Right ventricle myocardium superior (tissue), 1 donor: ENCODE measurements at places on chromosomes 16 and 17. TPM values are rescaled to one million over a fixed set of nuclear protein-coding genes. Genes with fewer than 3 reads are reported as not detected.
A peak's percentile ranks its signal among the peaks of the same experiment; 100 is the strongest.

FAM20A gene
- total RNA-seq = 5.0 TPM

DNA sequence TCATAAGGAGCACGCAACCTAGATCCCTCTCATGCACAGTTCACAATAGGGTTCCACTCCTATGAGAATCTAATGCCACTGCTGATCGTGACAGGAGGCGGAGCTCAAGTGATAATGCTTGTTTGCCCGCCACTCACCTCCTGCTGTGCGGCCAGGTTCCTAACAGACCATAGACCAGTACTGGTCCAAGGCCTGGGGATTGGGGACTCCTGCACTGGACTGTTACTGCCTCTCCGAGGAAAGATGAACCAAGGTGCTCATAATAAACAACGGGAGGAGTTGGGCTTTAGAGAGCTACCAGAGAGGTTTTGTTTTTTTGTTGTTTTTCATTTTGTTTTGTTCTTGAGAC is 58.2 kb downstream of the TK2 start:
- DNase-seq = no peak

- peak; percentile 68 for DNase-seq
Observed at GRCh38 chr16:16042076-16042475, 92.7 kb downstream of the ABCC1 start.

MAPT gene
- total RNA-seq = 37.7 TPM

ZNF205 gene
- 6.9 TPM for total RNA-seq

DNA sequence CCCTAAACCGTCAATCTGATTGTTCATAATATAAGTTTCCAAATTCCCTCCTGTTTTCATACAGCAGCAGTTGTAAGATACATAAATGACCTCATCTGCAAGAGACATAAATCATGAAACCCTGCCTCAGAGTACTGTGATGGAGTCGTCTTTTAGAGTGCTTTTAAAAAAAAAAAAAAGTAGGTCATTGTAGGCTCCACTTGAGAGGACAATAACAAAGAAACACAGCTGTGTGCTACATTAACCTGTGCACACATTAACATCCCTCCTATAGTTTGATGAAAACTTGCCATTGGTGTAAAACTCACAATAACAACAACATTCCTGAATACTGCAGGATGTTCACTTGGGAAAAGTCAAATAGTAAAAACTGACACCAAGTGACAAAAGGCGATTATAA is 56.5 kb downstream of the XPO6 start:
- DNase-seq = no peak

DNA sequence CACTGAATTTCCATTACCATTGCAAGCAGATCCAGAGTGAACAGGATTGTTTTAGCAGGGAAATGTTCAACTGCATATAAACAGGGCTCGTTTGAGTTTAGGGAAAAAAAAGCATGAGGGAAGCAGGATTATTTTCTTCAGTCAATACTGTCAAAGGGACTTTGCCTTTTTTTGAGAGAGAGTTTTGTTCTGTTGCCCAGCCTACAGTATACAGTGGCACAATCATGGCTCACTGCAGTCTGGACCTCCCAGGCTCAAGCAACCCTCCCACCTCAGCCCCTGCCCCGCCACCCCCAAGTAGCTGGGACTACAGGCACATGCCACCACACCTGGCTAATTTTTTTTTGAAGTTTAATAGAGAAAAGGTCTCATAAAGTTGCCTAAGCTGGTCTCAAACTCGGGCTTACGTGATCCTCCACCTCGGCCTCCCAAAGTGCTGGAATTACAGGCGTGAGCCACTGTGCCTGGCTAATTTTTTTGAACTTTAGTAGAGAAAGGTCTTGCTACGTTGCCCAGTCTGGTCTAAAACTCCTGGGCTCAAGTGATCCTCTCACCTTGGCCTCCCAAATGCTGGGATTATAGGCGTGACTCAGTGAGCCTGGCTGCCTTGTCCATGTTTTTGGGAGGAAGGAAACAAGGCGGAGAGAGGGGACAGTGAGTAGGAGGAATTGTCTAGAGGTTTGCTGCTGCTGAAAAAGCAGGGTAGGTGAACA is 14.8 kb downstream of the PKD1L3 start:
- no peak for DNase-seq

DNA sequence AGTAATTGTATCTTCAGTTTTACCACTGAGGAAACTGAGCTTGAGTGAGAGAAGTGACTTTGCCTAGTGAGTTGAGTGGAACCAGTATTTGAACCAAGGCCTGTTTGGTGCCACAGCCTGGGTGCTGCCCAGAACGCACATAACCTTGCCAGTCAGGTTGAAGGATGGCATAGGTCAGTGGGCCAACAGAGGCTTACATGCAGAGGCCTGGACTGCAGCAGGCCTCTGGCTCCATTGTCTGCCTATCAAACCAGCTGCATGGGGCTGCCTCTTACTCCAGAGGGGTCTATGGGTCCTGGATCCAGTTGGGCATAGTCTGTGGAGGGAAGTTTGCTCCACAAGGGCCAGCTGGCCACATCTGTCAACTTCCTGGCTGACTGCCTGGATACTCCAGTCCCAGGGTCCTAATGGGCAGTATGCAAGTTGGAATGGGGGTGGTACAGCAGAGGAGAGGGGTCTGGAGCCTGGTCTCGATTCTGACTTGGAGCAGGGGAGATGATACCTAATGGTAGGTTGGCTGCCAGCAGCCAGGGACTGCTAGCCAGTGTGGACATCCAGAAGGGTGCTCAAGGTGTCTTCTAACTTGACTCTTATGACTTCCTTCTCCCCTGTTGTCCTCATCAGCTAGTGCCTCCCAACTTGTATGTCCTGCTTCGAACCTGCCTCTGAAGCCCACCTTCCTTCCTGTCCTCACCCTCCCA is 11.1 kb upstream of the RNF112 start:
- DNase-seq = no peak

CA5A gene
- not detected for total RNA-seq

- DNase-seq = no peak
Observed at GRCh38 chr16:24896439-24896838, 50.7 kb downstream of the SLC5A11 start.

DNA sequence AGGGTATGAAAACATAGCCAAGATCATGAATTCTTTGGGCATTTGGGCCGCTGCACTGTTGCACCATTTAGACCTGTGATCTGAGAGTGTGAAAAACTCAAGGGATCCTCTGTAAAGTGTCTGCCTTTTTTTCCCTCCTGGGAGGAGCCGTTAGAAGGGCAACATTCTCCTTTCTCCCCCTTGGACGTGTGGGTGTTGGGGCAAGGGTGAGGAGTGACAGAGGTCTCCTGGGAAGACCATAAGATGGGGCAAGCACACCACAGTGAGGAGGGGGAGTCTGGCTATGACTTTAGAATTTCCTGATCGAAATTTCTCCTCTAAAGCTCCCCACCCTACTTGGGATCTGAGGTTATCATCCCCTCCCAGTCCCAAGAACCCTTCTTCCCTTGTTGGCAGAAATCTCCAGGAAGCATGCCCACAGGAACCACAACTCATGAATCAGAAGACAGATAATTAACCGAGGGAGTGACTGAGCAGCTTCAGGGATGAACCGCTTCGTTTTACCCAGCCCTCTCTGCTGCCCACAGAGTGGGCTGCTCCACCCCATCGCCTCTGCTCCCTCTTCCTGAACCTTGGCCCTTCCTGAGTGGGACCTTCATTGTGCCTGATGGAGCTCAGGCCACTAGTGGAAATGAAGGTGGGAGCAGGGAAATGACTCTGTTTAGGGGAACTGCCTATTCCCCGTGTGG is 4.2 kb downstream of the ITGB3 start:
- DNase-seq = no peak

DNA sequence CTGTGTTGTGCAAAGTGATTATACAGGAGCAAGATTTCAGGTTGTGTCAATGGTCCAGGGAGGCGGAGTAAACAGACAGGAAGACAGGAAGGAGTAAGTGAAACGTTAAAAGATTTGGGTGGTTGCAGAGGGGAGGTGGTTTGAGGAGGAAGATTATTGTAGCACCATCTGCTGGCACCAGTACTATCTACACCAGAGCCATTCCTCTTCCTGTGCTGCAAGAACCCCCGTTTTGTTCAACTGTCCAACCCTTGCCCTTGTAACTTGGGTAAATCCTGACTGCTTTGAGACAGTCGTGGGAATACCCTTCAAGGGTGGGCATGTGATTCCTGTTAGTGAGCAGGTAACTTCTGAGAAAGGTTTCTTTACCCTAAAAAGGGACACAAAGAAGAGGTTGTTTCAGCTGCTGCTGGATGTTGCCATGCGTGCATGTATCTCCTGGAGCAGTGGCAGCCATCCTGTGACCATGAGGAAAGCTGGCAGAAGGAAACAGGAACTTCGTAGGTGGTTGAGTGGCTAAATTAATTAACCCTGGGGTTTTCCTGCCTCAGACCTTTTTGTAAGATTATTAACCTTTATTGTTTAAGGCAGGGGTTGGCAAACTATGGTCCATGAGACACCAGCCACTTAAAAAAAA is 124.1 kb downstream of the PRKCA start:
- DNase-seq = no peak

GRCh38 chr17:76076765-76077583 is 2.0 kb upstream of the ZACN start:
- DNase-seq = no peak

DNA sequence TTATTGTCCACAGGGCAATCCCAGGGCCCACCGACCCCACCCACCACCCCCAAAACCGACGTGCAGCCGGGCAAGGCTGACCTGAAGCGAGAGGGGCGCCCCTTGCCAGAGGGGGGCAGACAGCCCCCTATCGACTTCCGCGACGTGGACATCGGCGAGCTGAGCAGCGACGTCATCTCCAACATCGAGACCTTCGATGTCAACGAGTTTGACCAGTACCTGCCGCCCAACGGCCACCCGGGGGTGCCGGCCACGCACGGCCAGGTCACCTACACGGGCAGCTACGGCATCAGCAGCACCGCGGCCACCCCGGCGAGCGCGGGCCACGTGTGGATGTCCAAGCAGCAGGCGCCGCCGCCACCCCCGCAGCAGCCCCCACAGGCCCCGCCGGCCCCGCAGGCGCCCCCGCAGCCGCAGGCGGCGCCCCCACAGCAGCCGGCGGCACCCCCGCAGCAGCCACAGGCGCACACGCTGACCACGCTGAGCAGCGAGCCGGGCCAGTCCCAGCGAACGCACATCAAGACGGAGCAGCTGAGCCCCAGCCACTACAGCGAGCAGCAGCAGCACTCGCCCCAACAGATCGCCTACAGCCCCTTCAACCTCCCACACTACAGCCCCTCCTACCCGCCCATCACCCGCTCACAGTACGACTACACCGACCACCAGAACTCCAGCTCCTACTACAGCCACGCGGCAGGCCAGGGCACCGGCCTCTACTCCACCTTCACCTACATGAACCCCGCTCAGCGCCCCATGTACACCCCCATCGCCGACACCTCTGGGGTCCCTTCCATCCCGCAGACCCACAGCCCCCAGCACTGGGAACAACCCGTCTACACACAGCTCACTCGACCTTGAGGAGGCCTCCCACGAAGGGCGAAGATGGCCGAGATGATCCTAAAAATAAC is 3.0 kb downstream of the SOX9 start:
- no peak for DNase-seq

DNA sequence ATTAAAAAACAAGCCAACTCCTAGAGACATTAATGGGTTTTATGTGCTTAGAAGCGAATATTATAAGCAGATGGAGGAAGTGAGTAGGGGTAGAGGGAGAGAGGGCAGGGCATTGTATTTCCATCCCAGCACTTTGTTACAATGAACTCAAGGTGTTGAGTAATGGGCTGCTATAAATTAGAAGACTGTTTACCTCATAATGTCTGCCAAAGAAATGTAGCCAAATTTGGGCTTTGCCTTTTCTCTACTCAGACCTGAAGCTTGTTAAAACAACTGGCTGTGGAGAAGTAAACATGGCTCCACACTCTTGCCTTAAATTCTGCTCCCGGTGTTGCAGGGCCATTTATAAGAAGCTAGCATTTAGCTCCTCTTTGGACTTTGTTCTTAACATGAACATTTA is 134.7 kb downstream of the PMP22 start:
- no peak for DNase-seq

SLFN13 gene
- total RNA-seq = 5.4 TPM

NPIPA2 gene
- total RNA-seq = 4.0 TPM

DNA sequence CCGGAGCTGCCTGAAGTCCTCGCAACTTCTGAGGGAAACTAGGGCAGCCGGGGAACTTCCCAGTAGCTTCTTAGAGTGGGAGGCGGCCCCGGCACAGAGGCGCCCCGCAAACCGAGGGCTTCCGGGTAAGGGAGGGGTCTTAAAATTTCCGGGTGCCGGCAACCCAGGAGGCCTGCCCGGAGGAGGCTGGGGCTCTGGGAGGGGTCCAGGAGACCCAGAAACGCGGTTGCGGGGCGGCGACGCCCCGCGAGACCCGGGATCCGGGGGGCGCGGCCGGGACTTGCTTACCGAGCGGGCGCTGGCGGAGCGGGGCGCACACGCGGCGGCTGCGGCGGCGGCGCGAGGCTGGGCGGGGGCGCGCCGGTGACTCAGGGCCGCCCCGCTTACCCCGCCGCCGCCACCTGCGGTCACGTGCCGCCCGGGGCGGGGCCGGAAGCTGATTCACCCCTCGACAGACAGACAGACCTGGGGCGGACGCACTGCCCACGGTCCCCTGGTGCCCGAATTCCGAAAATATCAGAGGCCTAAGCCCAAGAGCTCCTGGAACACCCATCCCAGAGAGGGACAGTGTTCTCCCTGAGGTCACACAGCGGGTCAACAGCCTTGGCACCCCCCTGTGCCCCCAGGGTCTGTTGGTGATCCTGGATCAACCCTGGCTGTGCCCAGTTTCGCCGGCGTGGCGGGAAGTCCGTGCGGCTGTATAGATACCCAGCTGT is at the start of gene FAM83G:
Gene FAM83G (minus strand): TSS at position 344 of the 716 bp plus-strand sequence. CDS start 723 bp downstream, outside the sequence.
- DNase-seq = peak; percentile 74

GRCh38 chr16:10949424-10949970 is 5.1 kb downstream of the CLEC16A start:
- no peak for DNase-seq

QPRT gene
- 31.8 TPM for total RNA-seq

GRCh38 chr16:71296584-71297340 is 7.6 kb upstream of the CMTR2 start:
- DNase-seq = no peak

DNA sequence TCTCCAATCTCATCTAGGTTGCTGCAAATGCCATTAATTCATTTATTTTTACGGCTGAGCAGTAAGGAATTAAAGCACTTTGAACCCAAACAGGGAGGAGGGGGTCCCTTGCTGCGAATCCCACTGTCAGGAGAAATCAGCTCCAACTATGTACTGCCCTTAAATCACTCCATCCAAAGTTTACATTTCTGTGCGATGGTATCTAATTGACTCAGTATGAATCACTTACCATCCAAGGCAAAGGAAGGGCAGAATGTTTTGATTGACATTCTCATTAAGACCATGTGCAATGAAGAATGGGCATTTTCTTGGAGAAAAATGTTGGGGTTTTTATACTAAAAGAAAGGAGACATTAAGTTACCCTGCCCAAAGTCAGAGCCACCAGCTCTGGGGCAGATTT is 47.7 kb upstream of the XYLT1 start:
- no peak for DNase-seq

VAC14 gene
- 17.4 TPM for total RNA-seq

GRCh38 chr17:74163271-74163821 is 40.1 kb upstream of the RPL38 start:
- DNase-seq = no peak

GRCh38 chr17:71163813-71164122 is 957.1 kb upstream of the SOX9 start:
- no peak for DNase-seq
